Kidney capillary endothelial cell (primary cell): ENCODE measurements at places on chromosomes 12 and 14.

DNA sequence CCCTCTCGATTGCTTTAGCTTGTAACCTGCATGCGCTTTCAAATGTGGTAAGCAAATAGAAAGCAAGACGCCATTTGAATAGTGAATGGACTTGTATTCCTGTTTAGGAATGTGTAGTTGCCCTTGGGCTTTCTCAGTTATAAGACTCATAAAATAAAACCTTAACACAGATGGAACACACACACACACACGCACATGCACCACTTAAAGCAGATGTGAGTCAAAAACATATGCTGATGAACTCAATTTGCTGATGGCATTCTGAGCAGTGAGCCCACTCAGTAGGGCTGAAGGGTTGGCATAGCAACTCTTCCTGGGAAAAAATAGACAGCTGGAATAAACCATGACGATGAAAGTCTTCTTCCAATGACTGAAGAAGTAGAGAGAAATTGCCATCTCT lies 360.5 kb downstream of the APAF1 start:
- no peak for DNase-seq

DNA sequence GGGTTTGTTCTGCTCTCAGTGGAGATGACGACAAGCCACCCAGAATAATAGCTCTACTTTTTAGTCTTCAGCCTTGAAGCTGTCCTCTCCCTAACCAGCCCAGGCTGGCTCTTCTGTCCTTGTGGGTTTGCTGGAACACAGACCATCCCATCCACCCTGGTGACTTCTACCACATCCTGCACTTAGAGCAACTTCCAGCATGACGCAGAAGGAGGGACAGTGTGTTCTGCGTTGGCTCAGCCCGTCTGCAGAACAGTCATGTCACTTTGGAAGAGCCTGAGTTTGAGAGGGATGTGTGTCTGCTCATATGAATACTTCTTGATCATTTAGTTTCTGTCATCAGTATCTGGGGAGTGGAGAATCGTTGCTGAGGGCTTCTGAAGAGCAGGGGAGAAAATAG lies 198.0 kb downstream of the CACNA1C start:
- no peak for DNase-seq

DNA sequence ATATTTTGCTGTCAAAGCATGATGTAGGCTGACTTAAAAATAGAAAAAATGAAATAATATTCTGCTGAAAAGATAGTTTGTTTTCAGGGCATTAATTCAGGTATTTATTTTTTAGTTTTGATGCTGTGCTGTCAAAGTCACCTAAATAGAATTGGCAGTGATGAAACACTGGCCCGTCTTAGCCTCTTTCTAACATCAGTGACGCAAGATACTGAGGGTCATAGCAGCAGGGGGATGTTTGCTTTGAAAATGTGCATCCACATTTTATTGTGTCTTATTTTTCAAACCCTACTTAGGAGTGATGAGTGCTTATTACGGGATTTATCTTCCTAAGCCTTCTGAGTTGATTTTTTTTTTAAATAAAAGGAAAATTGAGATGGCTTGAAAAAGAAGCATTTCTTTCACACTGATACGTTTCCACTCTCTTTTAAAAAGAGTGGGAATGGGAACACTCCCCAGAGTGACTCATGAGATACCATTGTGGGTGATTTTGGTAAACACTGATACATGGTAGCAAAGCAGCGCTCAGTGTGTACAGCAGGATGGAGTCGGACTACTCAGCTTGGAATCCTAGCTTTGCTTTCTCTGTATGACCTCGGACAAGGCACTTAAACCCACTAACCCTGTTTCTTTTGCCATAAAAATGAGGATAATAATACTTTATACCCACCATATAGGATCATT lies 290.8 kb downstream of the ERC1 start:
- no peak for DNase-seq

DNA sequence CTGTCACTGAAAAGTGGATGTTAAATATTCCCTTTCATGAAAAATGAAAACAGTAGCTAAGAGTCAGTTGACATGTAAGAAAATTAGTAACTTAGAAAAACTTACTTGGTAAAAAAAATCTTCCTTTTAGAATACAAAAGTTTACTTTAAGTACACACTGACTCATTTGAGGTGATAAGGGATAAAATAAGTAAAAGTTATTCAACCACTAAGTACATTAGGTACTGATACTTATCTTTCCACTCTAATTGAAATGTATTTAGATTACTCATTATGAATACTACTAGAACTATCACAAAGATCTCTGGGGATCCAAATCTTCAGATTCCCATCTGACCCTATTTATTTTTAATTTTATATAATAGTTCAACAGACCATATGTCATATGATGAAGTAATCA lies 12.2 kb downstream of the SYCP3 start:
- no peak for DNase-seq

DNA sequence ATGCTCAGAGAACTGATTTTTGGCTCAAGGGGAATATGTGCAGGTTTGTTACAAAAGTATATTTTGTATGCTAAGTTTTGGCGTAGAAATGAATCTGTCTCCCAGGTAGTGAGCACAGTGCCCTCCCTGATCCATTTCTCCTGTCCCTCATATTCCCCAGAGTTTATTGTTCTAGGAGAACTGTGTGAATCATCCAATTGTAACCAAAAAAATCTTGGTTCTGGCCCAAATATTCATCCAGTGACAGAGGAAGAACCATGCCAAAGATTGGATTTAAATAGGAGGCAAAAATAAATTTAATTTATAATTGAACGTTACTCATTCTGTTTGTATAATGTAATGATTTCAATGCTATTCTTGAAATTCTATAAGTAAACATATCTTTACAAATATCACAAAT lies 4.8 kb downstream of the CATSPERB start:
- DNase-seq = no peak

GRCh38 chr12:133026996-133027395 lies 10.3 kb upstream of the ZNF84 start:
- no peak for DNase-seq

- DNase-seq = peak; percentile 55
These were observed 494 bp downstream of the GCH1 start for GRCh38 chr14:54902143-54902520.

DNA sequence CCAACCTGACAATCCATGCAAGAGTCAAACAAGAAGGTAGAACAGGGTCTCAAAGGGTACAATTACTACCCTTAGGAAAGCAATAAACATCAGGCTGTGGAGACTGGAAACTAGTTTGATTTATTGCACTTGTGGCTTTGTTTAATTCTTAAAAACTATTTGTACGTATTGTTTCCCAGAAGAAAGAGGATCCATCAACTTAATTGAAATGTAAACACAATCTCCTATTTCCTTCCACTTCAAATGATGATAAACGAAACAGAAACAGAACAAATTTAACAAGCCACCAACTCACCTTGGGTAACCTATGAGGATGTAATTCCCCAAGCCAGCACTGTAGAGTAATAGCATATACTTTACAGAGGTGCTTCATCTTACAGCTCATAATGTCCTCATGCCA lies 8.0 kb downstream of the STXBP6 start:
- no peak for DNase-seq

GRCh38 chr12:112549031-112549430 lies 130.3 kb downstream of the PTPN11 start:
- DNase-seq = no peak

- DNase-seq = no peak
These were observed 24.7 kb upstream of the DNAAF2 start for GRCh38 chr14:49659526-49660455.

- DNase-seq = no peak
These were observed 124.5 kb downstream of the ANO4 start for GRCh38 chr12:100919116-100919515.

DNA sequence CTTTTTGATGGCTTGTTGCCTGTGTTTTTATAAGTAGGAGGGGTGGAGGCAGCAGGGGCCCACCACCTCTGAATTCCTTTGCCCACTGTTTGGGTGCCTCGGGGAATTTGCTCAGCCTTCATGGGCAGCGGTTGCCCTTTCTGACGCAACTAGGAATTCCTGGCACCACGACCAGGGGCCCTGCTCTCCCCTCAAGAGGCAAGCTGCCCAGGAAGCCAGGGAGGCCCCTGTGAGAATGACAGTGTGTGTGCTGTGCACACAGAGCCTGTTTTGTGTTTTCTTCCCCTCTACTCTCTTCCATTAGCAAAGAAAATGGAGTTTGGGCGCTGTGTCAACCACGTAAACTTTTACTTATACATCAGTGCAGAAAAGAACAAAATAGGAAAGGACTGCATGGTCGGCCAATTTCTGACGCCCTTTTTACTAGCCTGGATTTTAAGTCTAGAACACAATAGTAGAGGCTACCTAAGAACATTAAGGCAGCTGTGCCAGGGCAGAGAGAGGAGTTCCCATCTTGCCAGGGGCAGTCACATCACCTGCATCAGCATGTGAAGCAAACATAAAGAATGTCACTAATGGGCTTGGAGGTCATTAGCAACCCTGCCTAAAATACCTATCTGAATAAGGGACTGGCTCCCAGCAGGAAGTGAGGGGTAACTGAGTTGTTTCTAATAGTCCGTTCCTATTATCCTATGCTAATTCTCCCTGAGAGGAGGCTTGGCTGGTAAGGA lies 17.9 kb upstream of the PTGR2 start:
- no peak for DNase-seq

DNA sequence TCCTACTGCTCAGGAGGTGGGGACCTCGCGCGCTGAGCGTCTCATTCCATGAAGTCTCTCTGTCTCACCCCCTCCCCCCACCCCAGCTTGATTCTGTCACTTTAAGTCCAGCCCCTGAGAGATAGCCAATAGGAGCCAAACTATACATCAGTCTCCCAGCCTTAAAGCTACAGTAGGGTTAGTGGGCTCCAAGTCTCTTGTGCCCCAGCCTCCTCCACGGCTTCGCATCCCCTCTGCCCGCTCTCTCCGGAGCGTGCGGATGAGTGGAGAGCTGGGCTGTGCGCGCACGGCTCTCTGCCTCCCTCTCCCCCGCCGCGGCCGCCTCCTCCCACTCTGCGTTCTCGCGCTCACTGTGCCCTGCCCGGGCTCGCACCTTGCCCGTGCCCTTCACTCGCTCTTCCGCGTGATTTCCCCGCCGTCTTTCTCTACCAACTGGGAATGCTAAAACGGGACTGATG lies at the start of gene ESRRB:
TSS of gene ESRRB (plus strand) at position 191 of the 458 bp plus-strand sequence. CDS start at position 456, 265 bp downstream.
- no peak for DNase-seq

DNA sequence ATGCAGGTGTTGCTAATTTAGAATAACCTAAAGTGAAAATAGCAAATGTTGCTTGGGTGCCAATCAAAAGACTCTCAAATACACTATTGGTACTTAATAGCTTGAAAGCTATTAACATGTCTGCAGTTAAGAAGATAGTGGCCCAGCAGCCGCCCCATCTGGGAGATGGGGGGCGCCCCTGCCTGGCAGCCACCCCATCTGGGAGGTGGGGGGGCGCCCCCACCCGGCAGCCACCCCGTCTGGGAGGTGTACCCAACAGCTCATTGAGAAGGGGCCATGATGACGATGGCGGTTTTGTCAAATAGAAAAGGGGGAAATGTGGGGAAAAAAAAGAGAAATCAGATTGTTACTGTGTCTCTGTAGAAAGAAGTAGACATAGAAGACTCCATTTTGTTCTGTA lies 923.1 kb upstream of the MDGA2 start:
- DNase-seq = no peak

DNA sequence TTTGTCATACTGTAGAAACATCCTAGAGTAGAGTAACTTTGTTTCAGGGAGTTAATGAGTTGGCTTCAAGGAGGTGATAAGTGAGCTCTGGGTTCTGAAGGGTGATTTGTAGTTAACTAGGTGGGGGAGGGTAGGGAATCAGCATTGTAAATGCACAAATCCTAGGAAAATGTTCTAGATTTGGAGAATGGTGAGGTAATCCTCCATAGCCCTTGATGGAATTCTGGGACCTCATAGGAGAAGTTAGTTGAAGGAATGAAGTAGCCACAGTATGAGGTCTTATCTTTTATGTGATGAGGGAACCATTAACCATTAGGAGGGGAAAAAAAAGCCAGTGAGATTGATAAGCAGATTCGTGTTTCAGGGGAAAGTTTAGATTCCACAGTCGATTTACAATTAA lies 8.0 kb downstream of the CNOT2 start:
- DNase-seq = no peak

GRCh38 chr12:26022043-26022442 lies 63.6 kb downstream of the RASSF8 start:
- no peak for DNase-seq

DNA sequence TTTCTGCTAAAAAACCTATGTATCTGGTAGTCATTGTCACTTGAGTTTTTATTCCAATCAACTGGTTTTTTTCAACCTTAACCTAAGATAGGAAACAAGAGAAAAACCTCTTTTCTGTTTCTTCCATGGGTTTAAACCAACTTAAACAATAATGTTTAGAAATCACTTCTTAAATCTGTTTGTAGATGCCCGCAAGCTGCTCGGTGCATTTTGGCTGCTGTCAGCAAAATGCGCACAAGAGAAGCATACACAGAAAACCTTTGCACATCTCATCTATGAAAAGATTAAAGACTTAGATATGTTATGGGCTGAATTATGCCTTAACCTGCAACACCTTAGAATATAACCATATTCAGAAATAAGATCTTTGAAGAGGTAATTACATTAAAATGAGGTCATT lies 299.8 kb downstream of the ITPR2 start:
- no peak for DNase-seq

- peak; percentile 43 for DNase-seq
These were observed 104.7 kb downstream of the RFLNA start for GRCh38 chr12:124399622-124400021.

DNA sequence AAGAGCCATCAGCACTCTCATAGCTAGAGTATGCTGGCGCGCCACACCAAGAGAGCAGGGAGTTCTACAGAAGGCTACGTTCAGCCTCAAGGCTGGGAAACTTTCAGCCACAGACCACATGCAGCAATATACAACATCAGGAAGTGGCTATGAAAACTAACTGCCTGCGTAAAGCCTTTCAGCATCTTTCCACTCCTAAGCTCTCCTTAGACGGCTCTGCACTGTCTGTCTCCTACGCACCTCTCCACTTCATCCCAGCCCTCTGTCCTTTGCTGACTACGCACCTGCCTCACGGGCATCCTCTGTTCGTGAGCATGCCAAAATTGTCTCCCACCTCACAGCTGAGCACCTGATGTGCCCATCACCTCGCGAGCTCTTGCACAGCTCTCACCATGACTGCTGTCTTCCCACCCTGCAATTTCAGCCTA lies 9.7 kb downstream of the MPHOSPH9 start:
- DNase-seq = no peak

DNA sequence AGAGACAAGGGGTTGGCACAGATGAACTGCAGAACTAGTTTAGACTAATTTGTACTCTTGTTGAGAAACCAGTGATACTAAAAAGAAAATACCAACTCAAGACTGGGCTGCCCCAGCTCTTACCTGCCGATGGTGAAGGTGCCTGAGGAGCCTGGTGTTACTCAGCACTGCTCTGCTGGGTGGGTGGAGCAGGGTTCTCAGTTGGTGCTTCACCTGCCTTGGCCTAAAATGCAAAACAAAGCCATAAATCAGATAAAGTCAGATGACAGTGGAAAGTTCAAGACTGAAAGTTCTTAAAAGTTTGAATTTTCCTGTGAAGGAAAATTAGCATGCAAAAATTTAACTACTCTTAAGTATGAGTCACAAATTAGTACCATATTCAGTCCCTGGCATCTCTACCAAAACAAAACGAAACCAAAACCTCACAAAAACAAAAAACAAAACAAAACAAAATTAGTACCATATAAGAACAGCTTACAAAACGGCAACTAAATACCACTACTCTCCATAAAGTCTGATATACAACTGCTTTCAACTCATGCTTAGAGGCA lies 21.9 kb downstream of the YBX3 start:
- no peak for DNase-seq
